ENCODE measurements at places on chromosomes 4 and X.

DNA sequence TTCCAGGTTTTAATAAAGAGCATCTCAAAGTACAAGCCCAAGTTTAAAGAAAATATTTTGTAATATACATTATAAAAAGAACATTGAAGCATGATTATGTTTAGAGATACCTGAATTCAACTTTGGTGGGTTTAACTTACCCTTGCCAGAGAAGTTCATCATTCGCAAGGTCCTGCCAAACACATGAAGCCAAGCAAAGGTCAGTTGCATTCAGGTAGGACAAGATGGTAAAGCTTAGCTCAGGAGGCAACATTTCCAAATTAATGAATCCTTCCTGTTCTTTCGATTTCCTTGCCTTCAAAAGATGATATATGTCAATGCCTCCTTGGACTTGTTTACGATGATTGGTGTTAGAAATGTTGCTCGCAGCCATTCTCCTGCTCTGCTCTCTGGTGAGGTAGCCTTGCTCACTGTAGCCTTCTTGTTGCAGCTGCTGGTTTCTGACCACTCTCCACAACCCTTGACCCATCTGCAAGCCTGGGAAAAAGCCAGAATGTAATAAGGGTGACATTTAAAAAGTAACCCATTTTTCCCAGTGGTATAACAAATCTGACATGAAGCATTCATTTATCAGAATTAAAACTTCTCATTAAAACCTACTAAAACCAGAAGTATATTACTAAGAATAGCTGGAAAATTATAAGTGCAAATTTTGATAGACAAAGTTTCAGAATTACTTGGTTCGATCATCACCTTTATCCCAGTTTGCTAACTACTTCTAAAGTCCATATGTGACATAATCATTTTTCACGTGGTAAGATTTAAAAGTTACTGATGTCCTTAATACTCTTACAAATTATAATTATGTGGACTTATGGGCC lies 20.6 kb downstream of the FBXO8 start:
- no peak for DNase-seq

GRCh38 chrX:27276751-27277150 lies 186.4 kb downstream of the PPP4R3C start:
- no peak for DNase-seq

GRCh38 chrX:124415115-124415800 lies 68.9 kb downstream of the SH2D1A start:
- no peak for DNase-seq

DNA sequence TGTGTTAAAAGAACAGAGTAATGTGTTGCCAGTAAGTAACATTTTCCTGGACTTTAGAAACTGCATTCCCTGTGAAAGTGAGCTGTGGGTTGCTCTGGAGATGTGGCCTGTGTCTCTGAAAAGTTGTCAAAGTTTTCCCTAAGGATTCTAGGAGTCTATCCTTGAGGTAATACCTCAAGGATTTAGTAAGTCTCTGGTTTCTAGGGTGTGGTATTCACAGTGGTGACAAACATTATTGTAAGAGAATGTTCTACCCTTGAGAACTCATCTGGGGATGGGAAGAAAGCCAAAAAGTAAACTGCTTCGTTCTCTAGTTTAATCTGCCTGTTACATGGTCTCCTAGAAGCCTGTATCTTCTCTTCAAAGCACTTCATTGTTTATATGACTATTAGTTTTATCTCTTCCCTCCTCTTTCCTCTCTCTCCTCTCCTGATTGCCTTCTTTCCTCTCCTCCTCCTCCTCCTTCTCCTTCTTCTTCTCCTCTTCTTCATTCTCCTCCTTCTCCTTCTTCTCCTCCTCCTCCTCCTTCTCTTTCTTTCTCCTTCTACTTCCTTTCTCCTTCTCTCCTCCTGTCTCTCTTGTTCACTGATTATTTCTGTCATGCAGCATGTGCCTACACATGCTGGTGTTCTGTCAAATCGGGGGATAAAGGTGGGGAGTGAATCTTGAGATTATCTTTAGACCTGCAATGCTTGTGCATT lies 321.3 kb downstream of the PTTG2 start:
- DNase-seq: no peak

- no peak for DNase-seq
These were observed 68.7 kb downstream of the NSD2 start for GRCh38 chr4:1939664-1940509.

DNA sequence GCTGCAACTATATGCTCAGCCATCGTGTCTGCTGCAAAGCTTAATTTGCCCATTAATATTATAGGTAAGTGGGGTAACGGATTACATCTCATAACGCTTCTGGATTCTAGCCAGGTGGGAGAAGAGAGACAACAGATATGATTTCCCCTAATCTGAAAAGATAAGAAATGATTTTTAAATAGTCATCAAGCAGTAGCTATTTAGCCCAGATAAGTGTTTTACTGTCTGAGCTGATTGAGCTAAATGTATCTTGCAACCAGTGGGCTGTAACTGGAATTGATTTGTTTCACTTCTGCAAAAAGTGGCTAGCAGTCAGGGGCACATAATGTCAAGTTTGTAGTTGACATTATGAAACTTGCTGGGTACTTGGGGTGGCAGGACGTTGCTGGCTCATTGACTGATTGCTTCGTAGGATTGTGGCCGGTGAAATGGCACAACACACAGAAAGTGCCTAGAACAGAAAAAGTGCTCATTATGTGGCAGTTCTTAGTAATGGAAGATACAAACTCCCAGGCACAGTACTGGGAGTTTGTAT lies 18.5 kb downstream of the LAP3 start:
- no peak for DNase-seq

- DNase-seq: peak; percentile 76
These were observed 5.1 kb downstream of the RTL5 start for GRCh38 chrX:72126539-72127140.

GRCh38 chr4:78040431-78040830 lies 16.7 kb upstream of the FRAS1 start:
- DNase-seq: no peak

GRCh38 chr4:150782311-150782710 lies 200.4 kb downstream of the MAB21L2 start:
- DNase-seq: no peak

GRCh38 chr4:146381263-146381872 lies 140.4 kb downstream of the SLC10A7 start:
- no peak for DNase-seq

DNA sequence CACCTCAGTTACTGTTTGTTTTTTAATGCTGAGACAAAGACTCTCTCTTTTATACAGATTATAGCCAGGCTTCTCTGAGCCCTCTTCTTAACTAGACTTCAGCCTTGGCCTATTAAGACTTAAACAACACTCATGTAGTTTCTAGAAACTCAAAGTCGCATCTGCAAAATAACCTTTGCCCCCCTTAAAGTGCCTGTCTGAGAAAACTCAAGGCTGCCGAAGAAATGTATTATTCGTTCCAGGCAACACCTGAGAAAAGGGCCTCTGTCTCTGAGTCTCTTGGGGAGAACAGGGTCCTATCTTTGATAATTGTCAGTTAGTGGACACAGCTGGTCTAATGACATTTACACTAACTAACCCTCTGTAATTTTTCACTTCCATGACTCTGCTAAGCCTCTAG lies 60.8 kb upstream of the HPGD start:
- DNase-seq: no peak

DNA sequence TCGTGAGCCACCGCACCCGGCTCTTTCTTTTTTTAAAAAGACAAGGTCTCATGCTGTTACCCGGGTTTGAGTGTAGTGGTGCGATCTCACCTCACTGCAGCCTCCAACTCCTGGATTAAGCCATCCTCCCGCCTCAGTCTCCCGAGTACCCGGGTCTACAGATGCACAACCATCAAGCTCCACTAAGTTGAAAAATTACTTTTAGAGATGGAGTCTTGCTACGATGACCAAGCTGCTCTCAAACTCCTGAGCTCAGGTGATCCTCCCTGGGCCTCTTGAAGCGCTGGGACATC lies 2.0 kb downstream of the SLC25A6 start:
- DNase-seq: no peak

- peak; percentile 43 for DNase-seq
These were observed 22.5 kb downstream of the MED28 start for GRCh38 chr4:17636696-17637622.

DNA sequence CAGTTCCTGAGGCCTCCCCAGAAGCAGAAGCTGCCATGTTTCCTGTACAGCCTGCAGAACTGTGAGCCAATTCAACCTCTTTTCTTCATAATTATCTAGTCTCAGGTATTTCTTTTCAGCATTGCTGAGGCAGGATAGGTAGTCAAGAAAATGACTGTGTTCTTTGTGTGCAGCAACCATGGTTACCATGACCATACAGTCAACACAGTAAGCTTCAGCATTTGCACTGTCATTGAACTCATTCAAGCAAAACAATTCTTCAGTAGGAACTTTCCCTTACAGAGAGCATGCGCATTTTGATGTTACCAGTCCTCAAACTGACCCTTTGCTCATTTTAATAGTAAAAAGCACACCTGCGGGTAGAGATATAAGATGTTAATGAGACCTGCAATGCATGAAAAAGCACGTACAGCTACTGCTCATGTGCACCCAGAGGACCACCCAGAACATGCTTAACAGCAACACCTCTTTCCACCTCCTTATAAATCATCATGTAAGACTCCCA lies 180.8 kb downstream of the PRKX start:
- no peak for DNase-seq

GRCh38 chr4:10959586-10959985 lies 275.0 kb upstream of the CLNK start:
- DNase-seq: no peak

GRCh38 chrX:130084631-130085237 lies 25.6 kb downstream of the ELF4 start:
- DNase-seq: no peak

- no peak for DNase-seq
These were observed 74.3 kb downstream of the DCHS2 start for GRCh38 chr4:154417373-154417673.

GRCh38 chr4:5954056-5954760 lies 61.3 kb upstream of the CRMP1 start:
- no peak for DNase-seq

- no peak for DNase-seq
These were observed 328.7 kb downstream of the EPHA5 start for GRCh38 chr4:65341557-65341956.

GRCh38 chrX:12278151-12278550 lies 139.9 kb downstream of the FRMPD4 start:
- no peak for DNase-seq

GRCh38 chr4:123555807-123556273 lies 159.2 kb downstream of the SPRY1 start:
- DNase-seq: no peak

GRCh38 chr4:8644461-8644891 lies 51.9 kb downstream of the CPZ start:
- DNase-seq: no peak

DNA sequence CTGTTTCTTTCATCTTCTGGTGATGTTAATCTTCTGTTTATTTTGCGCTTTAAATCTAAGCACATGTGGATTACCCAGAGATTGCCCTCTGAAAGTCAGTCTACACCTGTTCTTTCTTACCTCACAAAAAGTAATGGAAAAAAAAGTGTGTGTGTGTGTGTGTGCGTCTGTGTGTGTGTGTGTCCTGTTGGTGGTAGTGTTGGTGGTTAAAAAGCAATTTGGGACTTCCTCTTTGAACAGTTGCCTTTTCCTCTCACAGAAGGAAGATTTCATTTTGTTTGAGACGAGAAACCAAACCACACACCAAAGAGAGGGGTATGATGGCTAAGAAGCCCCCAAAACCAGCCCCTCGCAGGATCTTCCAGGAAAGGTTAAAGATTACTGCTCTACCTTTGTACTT lies at the start of gene STAP1:
STAP1 (plus strand) TSS at position 235 of the 400 bp plus-strand sequence; CDS start at position 318, 83 bp downstream.
- no peak for DNase-seq

DNA sequence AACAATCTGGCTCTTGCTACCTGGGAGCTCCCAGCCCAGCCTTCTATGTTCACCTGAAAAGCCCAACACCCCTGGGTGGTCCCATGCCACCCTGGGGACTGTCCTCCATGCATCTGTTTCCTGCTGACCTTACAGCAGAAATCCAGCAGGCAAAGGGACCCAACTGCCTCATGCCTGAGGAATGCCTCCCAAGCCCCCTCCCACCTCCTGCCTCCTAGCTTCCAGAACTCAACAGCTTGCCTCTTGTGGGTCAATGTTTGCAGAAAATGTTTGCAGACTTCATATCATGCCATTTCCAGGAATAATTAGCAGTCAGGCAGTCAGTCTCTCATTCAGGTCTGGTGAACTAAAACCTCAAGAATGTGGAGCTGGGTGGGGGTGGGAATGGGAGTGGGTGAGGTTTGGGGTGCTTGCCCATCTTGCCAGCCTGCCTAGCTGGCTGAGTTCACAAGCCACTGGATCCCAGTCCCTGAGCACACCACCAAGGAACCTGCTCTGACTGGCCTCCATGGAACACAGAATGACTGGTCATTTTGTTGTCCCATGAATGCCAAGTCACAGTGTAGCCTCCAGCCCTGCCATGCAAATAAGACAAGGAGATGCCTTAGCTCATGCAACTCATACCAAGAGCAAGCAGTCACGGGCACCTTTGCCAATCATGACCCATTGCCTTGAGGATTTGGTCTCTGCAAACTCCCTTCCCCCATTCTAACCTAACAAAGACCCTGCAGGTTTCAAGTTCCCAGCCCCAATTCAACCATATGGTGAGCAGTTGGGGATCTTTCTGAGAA lies 12.1 kb upstream of the PLAC1 start:
- peak; percentile 94 for DNase-seq

GRCh38 chr4:111873801-111874200 lies 271.5 kb upstream of the FAM241A start:
- DNase-seq: no peak

DNA sequence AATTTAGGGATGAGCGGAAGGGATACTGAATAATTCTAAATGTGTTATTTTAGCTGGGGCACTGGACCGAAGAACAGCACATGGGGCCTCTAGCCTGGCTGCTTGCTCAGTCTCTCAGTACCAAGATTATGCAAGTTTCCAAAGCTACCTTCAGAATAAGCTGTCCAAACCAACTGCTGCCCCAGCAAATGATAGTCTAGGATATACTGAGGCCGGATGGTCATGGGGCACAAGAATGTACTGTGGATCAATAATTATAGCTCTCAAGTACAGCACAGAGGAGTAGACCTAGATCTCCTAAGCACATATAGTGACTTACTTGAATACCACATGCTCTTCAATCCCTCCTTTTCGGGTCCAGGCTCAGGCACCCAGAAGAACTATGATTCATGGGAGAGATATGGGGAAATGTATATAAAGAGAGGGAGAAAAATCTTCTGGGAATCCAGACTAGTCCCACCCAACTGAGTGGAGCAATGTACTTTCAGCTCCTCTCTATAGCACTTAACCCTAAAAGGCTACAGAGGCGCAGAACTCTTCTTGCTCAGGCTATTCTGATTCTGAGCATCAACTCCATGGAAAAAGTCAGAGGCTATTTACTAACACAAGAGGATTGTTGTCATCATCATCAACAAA lies 160.3 kb upstream of the GPC4 start:
- DNase-seq: no peak

DNA sequence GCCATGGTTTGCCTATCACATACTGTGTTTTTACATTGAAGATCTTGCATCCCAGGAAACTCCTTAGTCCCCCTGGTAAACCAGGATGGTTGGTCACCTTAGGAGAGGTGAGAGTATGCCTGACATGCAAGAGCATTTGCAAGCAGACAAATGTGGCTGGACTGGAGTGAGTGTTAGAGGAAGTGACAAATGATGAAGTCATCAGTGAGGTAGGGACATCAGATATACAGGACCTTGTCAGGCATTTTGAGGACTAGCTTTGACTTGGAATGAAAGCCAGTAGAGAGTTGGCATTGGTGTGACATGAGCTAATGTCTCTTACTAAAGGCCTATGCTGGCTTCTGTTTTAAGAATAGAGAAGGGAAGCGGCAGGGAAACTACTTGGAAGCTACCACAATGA lies 124.9 kb downstream of the FRMPD4 start:
- no peak for DNase-seq

All from A549 (cell line).